Activated CD4-positive, CD25-positive, alpha-beta regulatory T cell treated with anti-CD3 and anti-CD28 coated beads, Interleukin-2, amount 50 U/mL, for 24 hours (primary cell): ENCODE measurements at places on chromosomes 7 and 10.

DNA sequence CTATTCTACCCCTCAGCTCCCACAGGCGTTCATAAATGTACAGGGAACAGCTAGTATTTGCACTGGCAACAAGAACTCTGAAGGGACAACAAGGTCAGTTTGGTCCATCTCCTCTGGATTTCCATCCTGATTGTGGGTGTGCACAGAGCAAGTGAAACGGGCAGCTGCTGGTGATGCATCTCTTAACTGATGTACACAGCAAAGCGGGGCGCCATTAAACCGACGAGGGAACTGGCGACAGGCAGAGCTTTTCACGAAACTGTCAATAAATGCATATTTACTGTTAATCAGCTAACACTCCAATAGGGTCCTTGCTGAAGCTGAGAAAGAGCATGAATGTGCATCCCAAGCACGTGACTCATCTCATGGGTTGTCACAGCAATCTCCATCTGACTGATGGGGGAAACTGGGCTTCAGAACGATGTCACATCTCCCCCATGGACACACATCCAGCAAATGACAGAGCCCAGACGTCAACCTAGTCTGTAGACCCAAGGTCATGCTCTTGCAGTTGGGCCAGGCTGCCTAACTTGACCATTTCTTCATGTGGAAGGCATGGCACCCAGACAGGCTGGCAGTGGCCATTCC is 54.2 kb downstream of the FAM53B start:
- no peak for ATAC-seq

- no peak for ATAC-seq
These were observed 21.8 kb downstream of the ELFN1 start for GRCh38 chr7:1691601-1692514.

DNA sequence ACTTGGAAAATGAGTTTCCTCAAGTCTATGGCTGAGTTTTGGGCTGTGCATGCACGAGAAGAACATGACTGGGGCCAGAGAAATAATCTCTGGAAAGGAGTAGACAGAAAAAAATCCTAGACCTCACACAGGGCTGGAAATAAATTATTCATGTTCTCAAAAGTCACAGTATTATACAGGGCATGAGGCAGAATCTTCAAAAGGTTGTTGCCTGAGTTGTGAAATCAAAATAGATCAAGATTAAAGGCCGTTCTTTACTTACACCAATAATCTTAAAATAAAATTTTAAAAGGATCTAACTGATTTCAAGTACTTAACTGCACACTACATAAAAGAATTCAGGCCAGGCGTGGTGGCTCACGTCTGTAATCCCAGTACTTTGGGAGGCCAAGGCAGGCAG is 14.1 kb upstream of the CREM start:
- no peak for ATAC-seq

GRCh38 chr10:102229810-102230263 is 3.7 kb downstream of the ELOVL3 start:
- peak; percentile 63 for ATAC-seq

DNA sequence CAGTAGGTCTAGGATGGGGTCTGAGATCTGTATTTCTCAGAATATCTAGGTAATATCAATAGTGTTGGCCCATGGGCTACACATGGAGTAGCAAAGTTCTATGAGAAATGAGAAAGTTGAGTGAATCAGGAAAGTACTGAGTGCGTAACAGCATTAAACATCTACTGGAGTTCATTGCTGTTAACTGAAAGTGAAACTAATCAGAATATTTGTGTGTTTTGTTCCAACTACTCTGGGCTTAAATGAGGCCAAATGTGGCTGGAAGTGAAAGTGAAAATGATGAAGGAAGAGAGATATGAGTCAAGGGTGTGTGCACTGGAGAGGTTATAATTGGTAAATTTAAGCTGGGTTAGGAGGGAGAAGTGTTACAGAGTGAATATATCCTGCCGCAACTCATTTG is 46.5 kb downstream of the TMEM106B start:
- ATAC-seq: peak; percentile 93

GRCh38 chr7:77799078-77799964 is 748 bp downstream of the PHTF2 start:
- ATAC-seq: no peak

DNA sequence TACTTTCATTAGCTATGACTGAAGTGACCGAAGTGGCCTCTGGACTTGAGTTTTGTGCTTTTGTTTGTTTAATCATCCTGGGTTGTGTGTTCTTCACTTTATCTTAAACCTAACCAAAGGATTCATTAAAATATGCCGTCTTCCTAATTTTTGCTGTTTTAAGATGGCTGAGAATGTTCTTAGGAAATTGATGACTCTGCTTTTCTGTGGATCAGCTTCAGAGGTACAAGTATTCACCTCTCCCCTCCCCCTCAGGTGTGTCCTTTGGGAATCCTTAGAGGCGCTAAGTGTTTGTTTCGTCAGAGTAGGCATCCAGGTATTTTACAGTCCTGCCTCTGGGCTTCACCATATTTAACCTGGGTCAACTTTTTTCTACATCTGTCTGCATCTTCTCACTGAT is 1.1 kb downstream of the CCDC126 start:
- ATAC-seq: no peak

- ATAC-seq: peak; percentile 13
These were observed 40.7 kb upstream of the ANAPC16 start for GRCh38 chr10:72175149-72175548.

GRCh38 chr7:99141334-99141733 is 2.6 kb downstream of the SMURF1 start:
- no peak for ATAC-seq

- no peak for ATAC-seq
These were observed 55.1 kb upstream of the ITGB8 start for GRCh38 chr7:20275637-20276036.

DNA sequence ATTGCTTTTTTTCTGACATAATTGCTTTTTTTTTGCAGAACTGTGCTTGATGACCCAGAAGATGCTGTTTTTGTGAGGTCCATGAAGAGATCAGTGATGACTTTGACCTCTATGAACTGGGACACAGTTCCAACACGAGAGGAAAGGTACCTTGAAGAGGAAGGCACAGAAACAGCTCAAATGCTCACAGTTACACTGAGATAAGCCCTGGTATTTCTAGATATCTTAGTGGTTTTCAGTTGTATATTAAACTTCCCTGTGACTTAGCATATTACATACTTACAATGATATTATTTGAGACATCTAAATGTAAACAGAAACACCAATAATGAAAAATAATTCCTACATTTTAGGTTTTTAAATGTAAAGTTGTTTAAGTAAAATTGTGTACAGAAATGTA is 54.7 kb downstream of the LRRC72 start:
- no peak for ATAC-seq

GRCh38 chr10:69439350-69439739 is 11.9 kb upstream of the TSPAN15 start:
- no peak for ATAC-seq

GRCh38 chr7:26590709-26591108 is 273.7 kb downstream of the SKAP2 start:
- ATAC-seq: no peak

DNA sequence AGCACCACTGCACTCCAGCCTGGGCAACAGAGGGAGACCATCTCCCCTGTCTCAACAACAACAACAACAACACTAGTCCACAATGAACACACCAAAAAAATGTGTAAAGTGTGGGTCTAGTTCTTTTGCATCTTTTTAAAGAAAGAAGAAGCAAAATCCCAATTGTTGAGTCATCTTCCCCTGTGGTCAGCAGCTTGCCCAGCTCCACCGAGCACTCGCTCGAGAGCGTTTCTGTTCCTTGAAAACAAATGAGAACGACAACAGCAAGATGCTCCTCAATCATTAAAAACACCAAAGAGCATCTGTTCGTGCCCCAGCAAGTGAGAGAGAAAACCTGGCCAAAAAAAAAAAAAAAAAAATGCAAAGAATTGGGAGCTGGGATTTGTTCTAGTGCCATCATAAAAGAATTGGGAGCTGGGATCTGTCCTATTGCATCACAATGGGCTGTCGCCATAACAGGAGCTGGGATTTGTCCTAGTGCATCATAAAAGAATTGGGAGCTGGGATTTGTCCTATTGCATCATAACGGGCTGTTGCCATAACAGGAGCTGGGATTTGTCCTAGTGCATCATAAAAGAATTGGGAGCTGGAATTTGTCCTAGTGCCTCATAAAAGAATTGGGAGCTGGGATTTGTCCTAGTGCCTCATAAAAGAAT is 118.1 kb downstream of the PTPRN2 start:
- ATAC-seq: no peak
